ENCODE measurements at places on chromosomes 1 and 21.
A peak's percentile ranks its signal among the peaks of the same experiment; 100 is the strongest.

GRCh38 chr1:88514544-88515060, 169.5 kb upstream of the PKN2 start:
- no peak for DNase-seq
- no peaks in the 10 kb centered on the region for H3K4me1 ChIP-seq
- no peak overlapping the region for H3K4me3 ChIP-seq
- H3K27ac ChIP-seq: no peak overlapping the region
- no peaks in the 10 kb centered on the region for H3K27me3 ChIP-seq
- no peaks in the 10 kb centered on the region for H3K36me3 ChIP-seq

DNA sequence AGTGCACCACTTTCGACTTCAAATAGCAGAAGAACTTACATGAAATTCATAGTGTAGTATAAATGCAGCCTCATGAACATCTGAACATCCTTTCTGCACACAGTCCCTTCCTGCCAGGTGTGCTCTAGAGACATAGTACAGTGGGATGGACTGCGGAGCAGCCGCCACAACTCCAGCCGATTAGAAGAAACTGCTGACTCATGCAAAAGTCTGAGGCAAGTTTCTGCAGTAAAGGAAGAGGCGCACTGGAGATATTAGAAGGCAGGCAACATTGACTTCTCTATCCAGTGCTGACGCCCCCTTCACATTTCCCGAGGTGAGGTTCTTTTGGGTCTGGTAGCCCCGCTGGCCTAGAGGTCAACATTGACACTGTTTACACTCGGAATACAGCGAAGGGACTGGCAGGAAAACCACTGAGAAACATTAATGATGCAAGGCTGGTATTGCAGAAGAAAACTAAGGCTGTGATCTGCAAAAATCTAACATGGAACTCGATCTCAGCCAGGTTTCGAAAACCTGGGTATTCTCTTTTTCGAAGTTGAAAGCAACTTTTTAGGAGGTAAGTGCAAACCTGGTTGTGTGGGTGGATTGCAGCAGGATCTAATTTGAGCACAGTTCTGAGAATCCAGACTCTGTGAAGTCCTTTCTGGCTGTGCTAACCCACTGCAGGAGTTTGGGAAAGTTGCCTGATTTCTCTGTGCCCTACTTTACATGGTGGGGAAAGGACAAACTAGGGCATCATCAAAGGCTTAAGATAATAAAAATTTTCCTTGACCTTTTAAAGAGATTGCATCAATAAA, 90.7 kb downstream of the CDC7 start:
- no peak for DNase-seq
- H3K36me3 ChIP-seq: peaks cover 5% of the 10 kb centered on the region
- H3K4me1 ChIP-seq: peaks cover 26% of the 10 kb centered on the region
- no peak overlapping the region for H3K27ac ChIP-seq

- peak overlapping the region; percentile 57 for H3K27ac ChIP-seq
- H3K36me3 ChIP-seq: peaks cover 4% of the 10 kb centered on the region
- H3K27me3 ChIP-seq: peaks cover 13% of the 10 kb centered on the region
- H3K4me3 ChIP-seq: peak overlapping the region; percentile 88
- peaks cover 69% of the 10 kb centered on the region for H3K4me1 ChIP-seq
- no peak for DNase-seq
These were observed 36.2 kb downstream of the CACHD1 start for GRCh38 chr1:64505944-64506655.

DNA sequence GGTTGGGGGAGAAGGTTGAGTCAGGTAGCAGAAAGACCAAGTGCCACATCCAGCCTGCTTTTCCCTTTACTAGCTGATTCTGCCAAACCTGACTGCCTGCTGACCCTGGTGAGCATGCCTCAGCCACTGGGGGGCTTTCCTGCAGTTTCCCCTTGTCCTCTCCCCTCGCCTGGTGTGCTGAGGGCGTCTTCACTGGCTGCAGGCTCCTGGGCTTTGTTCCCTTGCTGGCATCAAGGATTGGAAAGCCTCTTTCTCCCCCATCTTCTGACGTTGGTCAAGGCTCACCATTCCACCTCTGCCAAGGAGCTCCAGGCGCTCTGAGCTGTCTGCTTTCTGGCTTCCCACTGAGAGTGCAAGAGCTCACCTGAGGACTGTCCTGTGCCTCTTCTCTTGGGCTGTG, 28.4 kb downstream of the MAN1C1 start:
- H3K36me3 ChIP-seq: peaks cover 9% of the 10 kb centered on the region
- H3K4me3 ChIP-seq: no peak overlapping the region
- H3K27me3 ChIP-seq: peaks cover 7% of the 10 kb centered on the region

DNA sequence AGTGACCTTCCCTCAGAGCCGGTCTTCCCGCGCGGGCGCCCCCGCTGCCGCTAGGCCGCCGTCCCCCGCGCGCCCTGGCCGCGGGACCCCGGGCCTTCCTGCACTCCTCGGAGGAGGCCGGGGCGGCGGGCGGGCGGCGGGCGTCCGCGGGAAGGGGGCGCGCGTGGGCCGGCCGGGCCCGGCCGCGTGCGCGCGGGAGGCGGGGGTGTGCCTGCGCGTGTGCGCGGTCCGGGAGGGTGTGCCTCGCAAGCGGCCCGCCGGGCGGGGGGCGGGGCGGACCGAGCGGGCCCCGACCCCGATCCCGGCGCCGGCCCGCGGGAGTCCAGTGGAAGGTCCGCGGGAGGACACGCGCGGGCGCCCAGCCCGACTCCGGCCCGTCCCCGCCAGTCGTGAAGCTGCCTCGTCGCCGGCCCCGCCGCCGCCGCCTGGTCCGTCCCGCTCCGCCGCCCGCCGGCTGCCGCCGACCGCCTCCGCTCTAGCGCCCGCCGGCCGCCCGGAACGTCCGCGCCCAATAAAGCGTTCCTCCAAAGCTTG, 438 bp downstream of the MRPS6 start:
- no peaks in the 10 kb centered on the region for H3K36me3 ChIP-seq
- peak; percentile 30 for DNase-seq
- H3K27me3 ChIP-seq: peaks cover 4% of the 10 kb centered on the region
- peaks cover 23% of the 10 kb centered on the region for H3K4me1 ChIP-seq

- no peak overlapping the region for H3K4me3 ChIP-seq
- H3K27me3 ChIP-seq: no peaks in the 10 kb centered on the region
- no peak for DNase-seq
- no peak overlapping the region for H3K27ac ChIP-seq
These were observed 31.3 kb downstream of the CACNA1E start for GRCh38 chr1:181514298-181515290.

DNA sequence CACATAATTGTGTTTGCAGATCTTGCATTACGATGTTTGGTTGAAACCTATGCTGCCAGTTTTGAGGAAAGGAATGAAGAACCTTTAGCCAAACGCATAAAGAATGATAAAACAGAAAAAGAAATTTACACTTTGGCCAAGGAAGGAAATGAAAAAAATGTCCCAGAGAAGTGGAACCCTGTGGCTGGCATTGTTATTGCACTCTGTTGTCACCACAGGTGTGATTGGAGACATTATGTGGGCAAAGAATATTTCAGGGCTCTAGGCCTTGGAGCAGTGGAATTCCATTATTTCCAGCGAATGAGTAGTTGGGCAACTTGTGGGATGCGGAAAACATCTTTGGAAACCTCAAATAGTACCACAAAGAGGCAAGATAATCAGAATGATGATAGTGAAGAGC, 14.9 kb downstream of the TRMT13 start:
- H3K36me3 ChIP-seq: peaks cover 21% of the 10 kb centered on the region
- no peak overlapping the region for H3K4me3 ChIP-seq
- H3K4me1 ChIP-seq: peaks cover 10% of the 10 kb centered on the region
- H3K27ac ChIP-seq: no peak overlapping the region

DNA sequence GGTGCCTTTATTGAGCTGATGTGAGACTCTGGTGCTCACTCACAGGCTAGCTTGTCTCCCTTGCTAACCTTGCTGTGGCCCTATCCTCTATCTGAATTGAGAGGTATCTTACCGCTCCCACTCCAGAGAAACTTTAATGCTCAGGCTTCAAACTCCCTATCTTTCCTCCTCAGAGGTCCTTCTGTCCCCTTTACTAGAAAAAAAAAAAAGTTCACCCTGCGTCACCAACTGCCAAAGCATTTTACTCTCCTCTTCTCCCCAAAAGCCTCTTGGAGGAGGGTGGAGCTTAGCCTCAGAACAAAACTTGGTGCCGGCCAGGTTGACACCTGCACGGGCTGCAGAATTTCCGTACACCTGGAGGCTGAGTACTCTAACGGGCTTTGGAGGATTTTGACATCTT, 55.1 kb downstream of the ATP2B4 start:
- peaks cover 13% of the 10 kb centered on the region for H3K27me3 ChIP-seq
- H3K4me3 ChIP-seq: peak overlapping the region; percentile 4
- peaks cover 21% of the 10 kb centered on the region for H3K36me3 ChIP-seq
- no peak for DNase-seq
- peaks cover 52% of the 10 kb centered on the region for H3K4me1 ChIP-seq

DNA sequence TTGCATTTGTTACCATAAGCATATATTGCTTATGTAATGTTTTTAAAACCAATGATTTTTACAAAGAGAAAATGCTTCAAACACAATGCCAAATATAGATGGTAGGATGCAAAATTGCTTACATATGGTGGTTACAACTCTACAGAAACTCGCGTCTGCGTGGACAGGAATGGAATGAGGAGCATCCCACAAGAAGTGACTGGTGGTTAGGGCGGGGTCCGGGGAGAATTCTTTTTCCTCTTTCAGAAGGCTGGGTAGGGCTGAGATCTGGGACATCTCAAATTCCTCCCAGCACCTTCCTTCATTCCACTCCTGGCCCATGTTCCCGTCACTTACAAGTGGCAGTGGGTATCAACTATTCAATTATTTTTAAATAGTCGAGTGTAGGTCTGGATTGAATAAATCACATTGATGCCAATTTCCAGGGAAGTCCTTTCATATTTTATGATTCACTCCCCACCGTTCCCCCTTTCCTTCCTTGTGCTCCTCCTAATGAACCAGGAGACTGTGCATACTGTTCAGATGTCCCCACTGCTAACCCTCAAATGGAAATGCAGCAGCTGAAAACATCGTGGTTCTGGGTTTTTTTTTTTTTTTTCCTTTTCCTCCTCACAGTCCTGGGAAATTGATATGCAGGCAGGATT, 174.5 kb upstream of the POU3F1 start:
- no peak overlapping the region for H3K27ac ChIP-seq
- peaks cover 6% of the 10 kb centered on the region for H3K27me3 ChIP-seq
- DNase-seq: no peak
- H3K4me1 ChIP-seq: peaks cover 14% of the 10 kb centered on the region

DNA sequence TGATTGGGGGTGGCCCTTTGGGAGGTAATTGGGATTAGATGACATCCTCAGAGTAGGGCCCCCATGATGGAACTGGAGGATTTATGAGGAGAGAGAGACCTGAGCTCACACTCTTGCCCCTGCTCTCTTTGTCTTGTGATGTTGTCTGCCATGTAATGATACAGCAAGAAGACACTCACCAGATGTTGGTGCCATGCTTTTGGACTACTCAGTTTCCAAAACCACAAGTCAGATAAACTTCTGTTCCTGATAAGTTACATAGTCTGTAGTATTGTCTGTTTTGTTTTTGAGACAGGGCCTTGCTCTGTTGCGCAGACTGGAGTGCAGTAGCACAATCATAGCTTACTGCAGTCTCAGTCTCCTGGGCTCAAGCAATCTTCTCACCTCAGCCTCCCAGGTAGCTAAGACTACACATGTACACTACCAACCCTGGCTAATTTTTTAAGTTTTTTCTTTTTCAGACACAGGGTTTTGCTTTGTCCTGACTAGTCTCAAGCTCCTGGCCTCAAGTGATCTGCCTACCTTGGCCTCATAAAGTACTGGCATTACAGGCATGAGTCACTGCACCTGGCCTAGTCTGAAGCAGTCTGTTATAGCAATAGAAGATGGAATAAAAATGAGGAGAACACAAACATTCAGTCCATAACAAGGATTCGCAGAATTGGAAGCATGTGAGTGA, 115.0 kb upstream of the GALNT2 start:
- DNase-seq: no peak
- H3K27ac ChIP-seq: no peak overlapping the region
- no peaks in the 10 kb centered on the region for H3K36me3 ChIP-seq
- H3K27me3 ChIP-seq: no peaks in the 10 kb centered on the region

GRCh38 chr1:6170742-6171201, 9.3 kb downstream of the CHD5 start:
- no peak overlapping the region for H3K27ac ChIP-seq
- no peak overlapping the region for H3K4me3 ChIP-seq
- no peaks in the 10 kb centered on the region for H3K4me1 ChIP-seq
- DNase-seq: no peak
- no peaks in the 10 kb centered on the region for H3K36me3 ChIP-seq

DNA sequence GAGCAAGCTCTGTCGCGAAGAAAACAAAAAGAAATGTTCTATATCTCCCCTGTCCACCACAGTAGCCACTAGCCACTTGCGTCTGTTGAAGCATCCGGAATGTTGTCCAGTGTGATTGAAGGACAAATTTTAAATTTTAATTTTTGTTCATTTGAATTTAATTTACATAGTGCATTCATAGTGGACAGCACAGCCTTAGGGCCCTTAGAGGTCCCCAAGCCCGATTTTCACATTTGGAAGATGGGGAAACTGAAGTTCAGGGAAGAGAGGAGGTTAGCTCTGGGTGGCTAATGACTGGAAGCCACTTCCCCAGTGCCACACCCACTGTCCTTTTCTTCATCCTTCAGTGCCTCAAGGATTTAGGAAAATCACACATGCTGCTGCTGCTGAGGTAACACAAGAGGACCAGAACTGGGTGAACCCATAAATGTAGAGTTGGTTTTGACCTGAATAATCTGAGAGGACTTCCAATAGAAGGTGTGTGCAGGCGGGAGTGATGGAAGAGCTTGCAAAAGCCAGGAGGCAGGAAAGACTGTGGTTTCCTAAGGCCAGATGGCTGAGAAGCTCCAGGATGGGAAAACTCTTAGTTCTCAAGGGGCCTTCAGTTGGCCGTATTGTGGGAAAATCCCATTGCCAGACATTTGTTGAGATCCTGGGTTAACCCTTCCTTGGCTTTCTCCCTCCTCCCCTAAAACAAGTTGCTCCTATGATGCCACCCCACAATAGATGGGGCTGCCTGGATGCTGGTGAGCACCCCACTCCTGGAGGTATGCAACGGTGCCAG, 49.5 kb downstream of the TRIM11 start:
- no peak overlapping the region for H3K27ac ChIP-seq
- H3K4me1 ChIP-seq: no peaks in the 10 kb centered on the region
- no peak overlapping the region for H3K4me3 ChIP-seq
- H3K27me3 ChIP-seq: peaks cover 6% of the 10 kb centered on the region
- H3K36me3 ChIP-seq: no peaks in the 10 kb centered on the region

DNA sequence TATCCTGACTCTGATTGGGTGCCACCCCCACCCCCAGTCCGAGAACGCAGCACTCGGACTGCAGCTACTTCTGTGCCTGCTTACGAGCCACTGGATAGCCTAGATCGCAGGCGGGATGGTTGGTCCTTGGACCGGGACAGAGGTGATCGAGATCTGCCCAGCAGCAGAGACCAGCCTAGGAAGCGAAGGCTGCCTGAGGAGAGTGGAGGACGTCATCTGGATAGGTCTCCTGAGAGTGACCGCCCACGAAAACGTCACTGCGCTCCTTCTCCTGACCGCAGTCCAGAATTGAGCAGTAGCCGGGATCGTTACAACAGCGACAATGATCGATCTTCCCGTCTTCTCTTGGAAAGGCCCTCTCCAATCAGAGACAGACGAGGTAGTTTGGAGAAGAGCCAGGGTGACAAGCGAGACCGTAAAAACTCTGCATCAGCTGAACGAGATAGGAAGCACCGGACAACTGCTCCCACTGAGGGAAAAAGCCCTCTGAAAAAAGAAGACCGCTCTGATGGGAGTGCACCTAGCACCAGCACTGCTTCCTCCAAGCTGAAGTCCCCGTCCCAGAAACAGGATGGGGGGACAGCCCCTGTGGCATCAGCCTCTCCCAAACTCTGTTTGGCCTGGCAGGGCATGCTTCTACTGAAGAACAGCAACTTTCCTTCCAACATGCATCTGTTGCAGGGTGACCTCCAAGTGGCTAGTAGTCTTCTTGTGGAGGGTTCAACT, 2.1 kb downstream of the RBM15 start:
- H3K4me3 ChIP-seq: no peak overlapping the region
- no peak for DNase-seq
- H3K36me3 ChIP-seq: no peaks in the 10 kb centered on the region
- peak overlapping the region; percentile 20 for H3K27ac ChIP-seq
- H3K4me1 ChIP-seq: peaks cover 29% of the 10 kb centered on the region
- H3K27me3 ChIP-seq: no peaks in the 10 kb centered on the region

All from endothelial cell (in vitro differentiated cells).